Brain pericyte (primary cell): ENCODE measurements at places on chromosomes 7 and 10.

DNA sequence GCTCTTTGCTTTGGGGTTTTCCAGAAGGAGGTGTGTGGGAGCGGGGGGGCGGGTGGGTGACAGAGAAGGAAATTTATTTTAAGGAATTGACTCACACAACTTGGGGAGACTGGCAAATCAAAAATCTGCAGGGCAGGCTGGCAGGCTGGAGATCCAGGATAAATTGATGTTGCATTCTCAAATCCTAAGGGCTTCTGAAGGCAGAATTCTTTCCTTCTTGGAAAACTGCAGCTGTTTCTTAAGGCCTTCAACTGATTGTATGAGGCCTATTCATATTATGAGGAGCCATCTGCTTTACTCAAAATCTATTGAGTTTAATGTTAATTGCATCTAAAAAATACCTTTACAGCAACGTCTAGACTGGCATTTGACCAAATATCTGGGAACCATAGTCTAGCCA lies 1528.8 kb upstream of the LRRTM3 start:
- DNase-seq, result no peak

DNA sequence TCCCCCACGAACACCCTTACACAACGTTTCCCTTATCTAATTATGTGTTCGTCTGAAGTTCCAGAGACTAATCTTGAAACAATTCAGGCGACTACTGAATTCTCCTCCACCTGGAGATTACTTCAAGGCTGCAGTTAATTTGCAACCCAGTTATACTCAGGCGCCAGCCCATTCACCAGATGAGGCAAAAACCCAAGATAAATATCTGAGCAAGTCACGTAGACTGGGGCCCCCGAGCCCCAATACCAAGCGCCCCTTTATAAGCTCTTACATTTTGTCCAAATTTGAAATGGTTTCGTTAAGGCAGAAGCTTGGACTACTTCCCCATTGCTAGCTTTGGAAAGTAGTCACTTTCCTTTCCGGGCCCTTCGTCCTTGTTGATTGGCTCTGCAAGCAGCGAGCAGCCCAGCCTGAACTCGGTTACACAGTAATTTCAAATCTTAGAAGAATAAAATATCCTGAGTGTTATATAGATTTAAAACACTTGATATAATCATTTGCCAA lies 1.2 kb downstream of the TPK1 start:
- DNase-seq, result no peak

DNA sequence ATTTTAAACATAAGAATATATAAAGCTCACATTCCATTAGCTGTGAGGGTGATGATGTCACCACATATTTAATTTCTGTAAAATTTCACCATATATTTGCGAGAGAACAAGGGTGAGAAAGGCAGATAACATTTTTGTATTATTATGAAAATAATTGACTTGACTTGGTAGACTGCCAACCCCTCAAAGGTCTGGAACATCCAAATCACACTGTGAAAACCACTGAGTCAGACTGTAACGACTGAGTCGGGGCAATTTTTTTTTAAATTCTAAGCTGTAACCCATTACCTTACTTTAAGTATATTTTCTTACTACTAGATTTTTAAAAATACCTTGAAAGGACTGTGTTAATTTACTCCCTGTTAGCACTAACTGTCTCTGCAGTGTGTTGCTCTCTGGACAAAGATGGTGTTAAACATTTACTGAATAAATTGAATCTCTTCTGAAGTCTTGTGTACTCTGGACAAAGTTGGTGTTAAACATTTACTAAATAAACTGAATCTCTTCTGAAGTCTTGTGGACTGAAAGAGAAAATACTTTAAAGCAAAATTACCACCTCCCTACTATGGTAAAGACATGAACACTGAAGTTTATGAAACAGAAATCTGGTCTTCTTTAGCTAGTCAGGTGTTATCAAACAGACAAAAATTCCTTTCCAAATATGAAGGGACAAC lies 14.1 kb downstream of the PDZD8 start:
- DNase-seq, result no peak

DNA sequence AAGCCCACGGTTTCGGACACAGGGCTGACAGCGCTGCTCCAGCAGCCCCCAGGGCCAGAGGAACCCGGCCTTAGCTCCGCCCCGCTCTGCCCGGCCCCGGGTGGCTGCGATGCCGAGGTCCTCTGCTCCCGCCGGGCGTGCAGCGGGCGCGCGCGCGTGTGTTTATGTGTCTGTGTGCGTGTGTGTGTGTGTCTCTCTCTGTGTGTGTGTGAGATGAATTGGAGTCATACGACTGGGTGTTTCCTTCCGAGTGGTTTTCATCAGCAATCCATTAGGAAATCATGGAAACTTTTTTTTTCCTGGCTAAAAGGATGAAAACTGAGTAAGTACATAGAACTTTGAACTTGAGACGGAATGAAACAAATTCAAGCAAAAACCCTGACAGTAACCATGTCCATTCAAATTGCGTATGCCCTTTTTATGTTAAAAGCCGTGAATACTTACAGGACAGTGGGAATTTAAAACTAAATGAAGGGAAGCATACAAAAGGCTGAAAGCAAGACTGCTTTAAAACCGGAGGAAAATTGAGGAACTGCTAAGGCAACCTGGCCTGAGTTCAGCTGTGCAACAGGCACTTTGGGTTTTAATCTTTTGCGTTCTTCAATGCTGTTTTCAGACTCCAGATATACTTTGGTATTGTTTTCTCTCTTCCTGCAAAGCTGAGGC lies at the start of gene CPED1:
Gene CPED1 (plus strand): TSS at position 121 of the 666 bp plus-strand sequence. CDS start 911 bp downstream, outside the sequence.
- no peak for DNase-seq

DNA sequence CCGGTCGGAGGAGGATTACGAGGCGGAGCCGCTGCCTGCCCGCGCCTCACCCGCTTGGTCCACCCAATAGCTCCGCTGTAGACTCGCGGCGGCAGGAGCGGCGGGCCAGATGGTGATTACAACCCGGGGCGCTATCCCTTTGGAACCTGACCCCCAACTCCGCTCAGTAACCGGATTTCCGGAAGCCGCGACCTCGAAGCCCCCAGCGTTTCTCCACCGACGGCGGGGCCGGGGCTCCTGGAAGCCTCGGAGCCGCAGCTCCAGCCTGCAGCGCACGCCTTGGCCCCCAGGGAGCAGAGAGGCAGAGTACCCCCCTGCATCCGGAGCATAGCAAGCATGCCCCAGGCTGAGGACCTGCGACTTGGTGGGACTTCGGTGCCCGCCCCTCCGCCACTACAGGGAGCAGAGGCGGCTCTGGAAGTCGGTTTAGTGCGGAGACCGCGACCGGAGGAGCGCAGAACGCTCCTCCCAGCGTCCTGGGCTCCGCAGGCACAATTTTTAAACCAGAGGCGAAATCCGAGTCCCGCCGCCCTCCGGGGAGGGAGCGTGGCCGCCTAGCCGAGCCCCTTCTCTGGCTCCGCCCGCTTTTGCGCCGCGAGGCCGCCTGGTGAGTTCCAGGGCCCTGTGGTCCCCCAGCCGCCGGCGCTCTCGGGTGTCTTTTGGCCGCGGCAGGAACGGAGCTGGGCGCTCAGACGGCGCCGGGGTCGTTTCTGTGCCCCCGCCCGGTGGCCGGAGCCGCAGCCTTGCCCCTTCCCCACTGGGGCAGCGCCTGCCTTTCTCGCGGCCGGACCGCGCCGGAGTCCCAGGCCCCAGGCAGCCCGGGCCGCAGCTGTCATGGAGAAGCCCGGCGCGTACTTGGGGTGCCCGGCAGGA lies 28.2 kb upstream of the BMS1 start:
- DNase-seq, result no peak

- no peak for DNase-seq
These were observed 12.1 kb upstream of the PYROXD2 start for GRCh38 chr10:98427011-98427515.
